ENCODE measurements at places on chromosomes 12 and 14.

DNA sequence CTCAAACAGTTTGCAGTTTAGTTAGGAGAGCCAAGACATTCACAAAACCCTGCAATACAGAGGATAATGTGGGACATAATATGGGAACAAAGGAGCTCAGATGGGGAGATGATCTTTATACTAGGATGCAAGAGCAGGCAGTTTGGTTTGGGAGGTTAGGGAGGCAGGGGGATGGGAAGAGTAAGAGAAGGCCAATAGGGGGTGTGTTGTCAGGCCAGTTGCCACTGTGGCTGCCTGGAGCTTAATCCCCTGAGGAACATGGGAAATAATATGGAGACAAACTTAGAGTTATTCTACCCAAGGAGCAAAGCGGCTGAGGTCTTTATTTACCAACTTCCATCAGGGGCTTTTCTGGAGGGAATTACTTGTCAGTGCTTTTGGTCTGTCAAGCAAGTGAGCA is 10.0 kb upstream of the CSRP2 start:
- DNase-seq = no peak

GRCh38 chr14:73759183-73759713 is 45.1 kb upstream of the PNMA1 start:
- peak; percentile 41 for DNase-seq

- DNase-seq = no peak
Observed at GRCh38 chr14:49617852-49618519, 2.4 kb downstream of the RPL36AL start.

- no peak for DNase-seq
Observed at GRCh38 chr12:67669934-67670631, 21.5 kb downstream of the DYRK2 start.

DNA sequence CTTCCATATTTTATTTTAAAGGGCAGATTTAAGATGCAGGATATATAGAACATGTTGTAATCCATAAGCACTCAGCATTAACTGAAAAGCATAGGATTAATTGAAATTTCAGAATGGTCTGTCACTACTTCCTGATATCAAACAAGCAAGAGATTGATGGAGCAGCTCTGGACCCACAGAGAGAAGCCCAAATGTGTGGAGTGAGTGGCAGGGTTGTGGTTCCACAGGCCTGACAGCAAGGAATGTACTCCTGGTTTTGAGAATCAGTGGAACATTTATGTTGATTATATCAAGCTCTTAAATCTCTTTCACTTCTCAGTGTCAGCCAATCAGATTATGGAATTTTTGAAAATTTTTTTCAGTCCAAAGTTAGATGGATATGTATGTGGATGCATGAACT is 267.6 kb upstream of the PRICKLE1 start:
- no peak for DNase-seq

- DNase-seq = peak; percentile 37
Observed at GRCh38 chr14:70821584-70822529, 12.5 kb upstream of the MAP3K9 start.

- no peak for DNase-seq
Observed at GRCh38 chr14:29687866-29688265, 239.8 kb downstream of the PRKD1 start.

GRCh38 chr12:120856980-120857379 is 47.2 kb downstream of the SPPL3 start:
- no peak for DNase-seq

DNA sequence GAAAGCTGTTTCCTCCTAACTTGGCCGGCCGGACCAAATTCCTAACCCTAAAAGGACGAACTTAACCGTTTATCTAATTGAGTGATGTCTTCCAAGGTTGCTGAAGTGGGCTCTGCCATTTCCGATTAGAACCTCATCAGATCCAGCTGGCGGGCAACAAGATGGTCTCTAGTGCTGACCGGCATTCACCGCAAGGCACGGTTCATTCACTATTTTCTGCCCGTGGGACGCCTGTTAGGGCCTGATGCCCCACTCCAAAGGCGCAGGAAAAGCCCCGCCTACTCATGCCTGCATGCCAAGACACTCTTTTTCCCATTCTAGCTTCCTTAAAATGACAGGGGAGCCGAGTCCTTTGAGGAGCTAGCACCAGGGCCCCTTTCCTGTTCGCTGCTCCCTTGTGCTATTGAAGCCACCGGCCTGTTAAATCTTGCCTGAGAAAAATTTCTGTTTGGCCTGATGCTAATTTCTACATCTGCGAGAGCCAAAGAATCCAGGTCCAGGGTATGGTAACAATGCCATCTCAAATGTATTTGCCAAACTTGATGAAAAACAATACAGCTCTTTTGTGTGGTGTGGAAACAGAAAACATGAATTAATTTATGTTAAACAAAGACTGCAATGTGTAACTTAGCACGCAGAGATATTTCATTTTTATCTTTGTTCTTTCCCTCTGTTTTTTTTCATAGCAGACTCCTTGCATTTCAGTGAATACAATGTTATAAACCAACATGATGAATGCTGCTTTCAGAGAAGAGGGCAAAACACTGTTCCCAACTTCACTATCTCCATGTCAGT is 1071.2 kb upstream of the USP15 start:
- DNase-seq = no peak

DNA sequence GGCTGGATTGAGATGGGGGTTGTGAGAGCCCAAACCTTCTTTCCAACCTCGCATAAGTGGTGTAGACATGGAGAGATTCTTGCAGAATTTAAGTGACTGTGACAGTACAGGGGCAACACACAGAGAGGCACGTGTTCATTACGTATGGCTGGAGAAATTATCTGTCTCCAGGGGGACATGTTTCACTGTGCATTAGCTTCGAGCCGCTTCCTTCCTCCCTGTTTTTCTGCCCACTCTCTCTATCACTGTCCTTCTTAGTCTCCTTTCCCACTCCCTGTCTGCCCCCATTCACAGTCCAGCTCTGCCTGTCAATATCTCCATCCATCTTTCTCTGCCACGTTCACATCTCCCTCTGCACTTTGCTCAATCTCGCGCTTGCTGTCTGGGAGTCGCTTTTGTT is 11.5 kb upstream of the C14orf93 start:
- no peak for DNase-seq

DNA sequence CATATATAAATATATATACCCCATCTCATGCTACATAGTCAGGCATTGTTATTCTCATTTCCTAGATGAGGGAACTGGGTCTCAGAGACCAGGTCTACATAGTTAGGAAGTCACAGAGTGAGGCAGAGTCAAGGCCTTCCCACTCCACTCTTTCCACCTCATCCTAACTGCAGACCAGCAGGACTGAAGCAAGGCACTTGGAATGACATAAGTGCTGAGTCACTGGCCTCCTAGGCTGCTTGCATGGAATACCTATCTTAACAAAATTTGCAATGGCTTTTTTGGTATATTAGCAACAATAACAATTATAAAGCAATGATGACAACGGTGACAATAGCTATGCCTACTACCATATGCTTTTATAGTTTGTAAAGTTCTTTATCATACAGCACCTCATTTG is 5.4 kb upstream of the ANO4 start:
- DNase-seq = no peak

DNA sequence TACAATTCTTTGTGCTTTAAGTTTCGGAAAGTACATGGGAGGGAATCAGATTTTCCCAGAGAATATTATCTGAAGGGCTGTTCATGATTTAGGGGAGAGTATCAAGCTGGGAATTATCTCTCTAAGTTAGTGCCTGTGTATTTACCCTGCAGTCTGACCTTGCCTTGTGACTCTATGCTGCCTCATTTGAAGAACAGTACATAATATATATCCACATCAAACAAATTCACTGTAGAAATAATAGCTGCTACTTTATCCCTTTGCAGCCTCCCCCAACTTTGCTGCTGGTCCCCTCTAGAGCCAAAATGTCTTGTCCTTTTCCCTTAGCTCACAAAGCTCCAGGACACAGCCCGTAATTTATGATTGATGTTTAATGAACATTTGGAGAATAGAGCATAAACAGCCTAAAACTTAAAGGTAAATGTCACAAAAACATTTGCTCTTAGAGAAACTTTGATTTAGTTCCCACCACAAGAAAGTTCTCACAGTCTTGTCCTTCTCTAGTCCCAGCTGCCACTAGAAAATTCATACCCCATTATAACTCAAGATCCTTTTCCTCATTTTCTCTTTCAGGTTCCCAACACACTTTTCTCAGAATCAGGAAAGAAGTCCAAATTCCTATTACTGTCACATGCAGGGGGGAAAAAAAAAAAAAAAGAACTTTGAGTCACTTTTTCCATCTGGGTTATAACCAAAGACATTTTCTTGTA is 1009.6 kb downstream of the FLRT2 start:
- no peak for DNase-seq
